AG10803 (cell line): ENCODE measurements at places on chromosomes 2 and 18.
A peak's percentile ranks its signal among the peaks of the same experiment; 100 is the strongest.

DNA sequence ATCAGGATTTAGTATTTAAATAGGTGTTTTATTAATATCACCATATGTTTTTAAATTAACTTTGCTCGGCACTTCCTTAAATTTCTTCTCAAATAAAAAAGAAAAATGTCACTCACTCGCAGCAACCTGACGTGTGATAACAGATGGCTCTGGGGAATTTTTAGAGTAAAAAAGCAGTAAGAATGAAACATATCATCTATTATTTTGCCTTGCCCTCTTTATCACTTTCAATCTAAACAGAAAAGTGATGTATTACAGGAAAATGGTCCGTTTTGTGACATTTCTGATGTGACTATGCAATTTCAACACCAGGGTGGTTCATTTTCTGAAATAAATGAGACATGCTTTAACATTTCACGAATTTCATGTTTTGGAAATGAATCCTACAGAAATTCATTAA lies 1368.0 kb upstream of the LRRTM1 start:
- DNase-seq = no peak

DNA sequence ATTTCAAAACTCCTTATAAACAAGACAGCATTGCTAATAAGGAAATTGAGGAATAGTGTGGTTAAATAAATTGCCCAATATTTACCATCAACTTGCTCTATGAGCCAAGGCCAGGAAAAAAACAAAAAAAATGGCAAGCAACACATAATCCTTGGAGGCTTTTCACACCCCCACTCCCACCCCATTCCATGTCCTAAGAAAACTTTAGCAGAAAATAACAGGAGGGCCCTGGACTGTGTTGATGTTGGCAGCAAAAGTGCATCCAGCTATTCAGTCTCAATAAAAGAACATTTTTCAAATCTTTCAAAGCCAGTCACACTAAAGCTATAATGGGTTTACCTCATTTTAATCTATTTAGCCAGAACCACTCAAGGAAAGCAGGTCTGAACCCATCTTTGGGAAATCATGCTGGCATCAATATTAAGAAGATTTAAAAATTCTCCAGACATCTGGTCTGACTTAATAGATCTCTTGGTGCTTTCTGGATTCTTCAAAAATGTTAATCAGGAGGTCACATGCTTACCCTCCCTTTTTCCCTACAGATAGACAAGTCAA lies 34.6 kb upstream of the STK17B start:
- DNase-seq = peak; percentile 94

GRCh38 chr2:17373741-17374140 lies 144.5 kb downstream of the RAD51AP2 start:
- DNase-seq = peak; percentile 53

DNA sequence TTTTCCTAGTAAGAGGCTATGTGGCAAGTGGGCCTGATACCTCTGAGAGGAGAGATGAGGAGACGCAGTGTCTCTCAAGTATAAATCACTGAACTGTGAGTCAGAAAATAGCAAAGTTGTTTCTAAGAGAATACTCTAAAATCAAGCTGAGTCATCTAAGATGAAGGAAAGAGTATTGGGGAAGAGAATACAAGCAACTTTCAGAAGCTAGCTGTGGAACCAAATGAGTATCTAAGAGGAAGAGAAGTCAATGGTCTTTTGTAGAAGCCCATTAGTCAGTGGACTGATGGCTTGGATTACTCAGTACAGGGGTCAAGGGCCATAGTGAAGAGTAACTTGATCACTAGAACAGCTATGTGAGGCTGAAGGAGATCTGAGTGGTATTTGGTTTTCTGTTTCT lies 2.7 kb upstream of the DCC start:
- DNase-seq = peak; percentile 32

GRCh38 chr18:61637319-61637718 lies 255.5 kb downstream of the RNF152 start:
- DNase-seq = no peak

GRCh38 chr2:209413311-209414014 lies 10.4 kb upstream of the MAP2 start:
- DNase-seq = no peak

GRCh38 chr2:219073413-219074129 lies 12.8 kb upstream of the IHH start:
- peak; percentile 67 for DNase-seq

DNA sequence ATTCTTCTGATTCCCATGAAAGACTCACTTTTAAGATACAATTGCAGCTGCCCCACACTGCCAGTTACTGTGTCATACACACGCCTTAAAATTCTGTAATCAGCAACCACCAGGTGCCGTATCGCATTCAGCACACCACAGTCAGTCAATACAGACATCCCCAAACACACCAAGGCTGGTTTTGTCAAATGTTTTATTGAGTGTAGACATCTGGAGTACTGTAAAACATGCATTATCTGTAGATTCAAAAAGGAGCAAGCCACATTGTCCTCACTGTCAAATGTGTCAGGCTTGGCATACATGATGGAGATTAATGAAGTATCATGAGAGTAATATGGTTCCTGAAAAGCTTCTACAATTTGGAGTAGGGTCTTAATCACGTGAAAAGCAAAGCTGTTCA lies 109.7 kb upstream of the SP3 start:
- no peak for DNase-seq

DNA sequence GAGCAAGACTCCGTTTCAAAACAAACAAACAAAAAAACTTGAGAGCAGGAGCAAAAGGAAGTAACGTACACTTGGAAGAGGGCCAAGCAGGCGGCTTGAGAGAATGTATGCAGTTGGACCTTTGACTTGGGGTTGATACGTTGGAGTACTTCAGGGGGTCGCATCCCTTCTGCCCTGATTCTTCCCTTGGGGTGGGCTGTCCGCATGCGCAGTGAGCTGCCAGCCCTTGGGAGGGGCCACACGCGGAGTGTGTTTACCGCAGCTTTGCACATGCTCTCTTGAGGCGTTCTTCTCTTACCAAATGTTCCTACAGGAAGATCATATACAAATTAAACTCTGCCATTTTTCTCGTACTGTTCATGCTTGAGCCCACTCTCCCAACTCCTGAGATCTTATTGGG lies 38.1 kb upstream of the SOCS6 start:
- DNase-seq = no peak

DNA sequence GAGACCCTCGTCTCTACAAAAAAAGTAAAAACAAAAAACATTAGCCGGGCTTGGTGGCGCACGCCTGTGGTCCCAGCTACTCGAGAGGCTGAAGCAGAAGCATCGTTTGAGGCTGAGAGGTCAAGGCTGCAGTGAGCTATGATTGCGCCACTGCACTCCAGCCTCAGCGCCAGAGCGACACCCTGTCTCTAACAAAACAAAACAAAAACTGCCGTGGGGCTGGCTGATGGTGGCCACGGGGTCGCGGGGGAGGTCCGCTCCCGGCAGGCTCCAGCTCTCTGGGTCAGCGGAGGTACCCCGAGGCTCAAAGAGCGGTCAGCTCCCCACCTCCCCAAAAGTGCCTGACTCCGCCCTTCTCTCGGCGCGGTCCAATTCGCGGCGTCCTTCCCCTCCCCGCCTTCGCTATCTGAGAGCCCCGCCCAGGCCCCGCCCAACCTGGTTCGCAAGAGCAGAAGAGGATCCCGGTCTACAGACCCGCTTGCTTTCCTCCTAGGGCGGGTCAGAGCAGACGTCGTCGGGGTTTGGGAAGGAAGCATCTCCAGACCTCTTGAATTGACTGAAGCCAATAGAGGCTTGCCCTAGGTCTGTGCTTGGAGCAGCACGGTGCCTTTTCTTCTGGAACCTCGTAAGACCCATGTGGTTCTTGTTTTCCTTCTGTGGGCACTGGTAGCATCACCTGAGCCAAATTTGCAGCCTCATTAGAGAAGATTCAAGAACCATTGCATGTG lies 7.8 kb downstream of the RAX start:
- no peak for DNase-seq

DNA sequence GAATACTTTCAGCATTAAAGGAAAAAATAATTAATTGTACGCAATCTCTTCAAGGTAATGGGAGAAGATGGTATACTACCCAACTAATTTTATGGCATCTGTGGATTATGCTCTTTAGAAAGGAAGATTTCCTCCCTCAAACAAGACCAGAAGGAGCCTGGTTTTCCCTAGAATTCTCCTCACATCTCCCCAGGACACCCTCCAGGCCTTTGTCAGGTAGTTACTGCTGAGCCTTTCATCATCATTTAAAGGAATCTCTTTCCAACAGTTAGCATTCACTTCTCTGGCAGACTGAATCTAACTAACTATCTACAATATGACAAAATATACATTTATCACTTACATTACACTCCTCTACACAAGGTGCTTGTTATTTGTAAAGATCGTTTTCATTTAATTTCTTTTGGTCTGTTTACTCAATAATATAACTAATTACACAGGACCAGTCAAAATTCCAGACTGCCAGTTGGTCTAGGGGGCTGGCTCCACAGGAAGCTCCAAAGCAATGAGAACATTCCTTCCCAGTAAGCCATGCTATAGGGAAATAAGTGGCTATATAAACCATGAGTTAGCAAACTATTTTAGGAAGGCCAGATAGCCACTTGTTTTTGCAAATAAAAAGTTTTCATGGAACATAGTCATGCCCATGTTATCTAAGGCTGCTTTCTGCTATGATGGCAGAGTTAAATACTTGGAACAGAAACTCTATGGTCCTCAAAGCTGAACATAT lies 19.1 kb downstream of the ZNF24 start:
- no peak for DNase-seq

GRCh38 chr2:205366336-205367060 lies 315.8 kb upstream of the NRP2 start:
- DNase-seq = no peak
